H9 (cell line): ENCODE measurements at places on chromosomes 12 and 14. TPM values are rescaled to one million over a fixed set of nuclear protein-coding genes. Genes with fewer than 3 reads are reported as not detected.
A peak's percentile ranks its signal among the peaks of the same experiment; 100 is the strongest.

GRCh38 chr12:126342866-126343265 is 1277.6 kb downstream of the AACS start:
- DNase-seq: no peak
- H3K27ac ChIP-seq: no peak overlapping the region
- H3K4me1 ChIP-seq: no peaks in the 10 kb centered on the region
- H3K27me3 ChIP-seq: no peaks in the 10 kb centered on the region
- H3K36me3 ChIP-seq: no peaks in the 10 kb centered on the region; the same call in 2 of the 3 replicates
- no peak overlapping the region for H3K4me3 ChIP-seq

DNA sequence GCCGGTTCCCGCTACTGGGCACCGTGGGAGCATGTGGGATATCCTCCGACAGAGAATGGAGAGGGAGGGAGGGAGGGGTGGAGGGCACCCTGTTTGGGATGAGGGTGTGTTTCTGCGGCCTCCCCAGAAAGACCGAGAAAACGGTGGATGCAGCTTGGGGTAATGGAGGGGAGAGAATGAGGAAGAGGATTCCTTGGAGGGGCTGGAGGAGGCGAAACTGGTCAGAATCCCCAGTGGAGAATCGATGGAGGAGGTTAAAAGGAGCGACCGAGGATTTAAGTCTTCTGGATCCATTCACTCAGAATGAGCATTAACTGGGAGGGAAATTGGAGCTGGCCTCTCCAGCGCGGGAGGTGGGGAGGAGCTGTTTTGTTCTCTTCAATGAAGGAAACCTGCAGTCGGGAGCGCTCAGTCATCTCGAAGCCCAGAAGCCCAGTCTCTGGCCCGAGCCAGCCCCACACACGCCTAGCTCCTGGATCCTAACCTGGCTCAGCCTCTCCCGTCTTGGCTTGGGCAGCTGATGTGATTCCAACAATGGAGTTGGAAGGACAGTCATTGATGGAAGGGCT is 581 bp downstream of the ARG2 start:
- H3K36me3 ChIP-seq: peaks cover 26% of the 10 kb centered on the region
- H3K27me3 ChIP-seq: no peaks in the 10 kb centered on the region; the same call in 1 of the 2 replicates
- H3K4me3 ChIP-seq: peak overlapping the region; percentile 92
- DNase-seq: peak; percentile 58
- no peaks in the 10 kb centered on the region; the same call in 1 of the 2 replicates for H3K4me1 ChIP-seq
- no peak overlapping the region for H3K27ac ChIP-seq

DNA sequence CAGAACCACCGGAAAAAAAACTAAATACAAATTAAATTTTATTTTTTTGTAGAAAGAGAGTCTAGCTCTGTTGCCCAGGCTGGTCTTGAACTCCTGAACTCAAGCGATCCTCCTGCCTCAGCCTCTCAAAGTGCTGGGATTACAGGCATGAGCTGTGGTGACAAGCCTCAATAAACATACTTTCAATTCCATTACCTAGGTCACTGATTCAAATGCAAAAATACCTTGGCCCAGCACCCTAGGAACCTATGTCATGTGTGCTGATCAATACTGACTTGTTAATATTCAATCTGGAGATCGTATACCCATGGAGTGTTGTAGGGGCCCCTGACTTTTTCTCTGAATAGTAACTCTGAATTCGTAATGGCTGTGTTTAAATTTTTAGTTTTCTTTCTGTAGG is 7.1 kb upstream of the TMEM30B start:
- no peak overlapping the region for H3K27ac ChIP-seq
- H3K27me3 ChIP-seq: no peaks in the 10 kb centered on the region
- H3K4me1 ChIP-seq: no peaks in the 10 kb centered on the region
- no peaks in the 10 kb centered on the region for H3K36me3 ChIP-seq
- no peak overlapping the region for H3K4me3 ChIP-seq
- no peak for DNase-seq

DNA sequence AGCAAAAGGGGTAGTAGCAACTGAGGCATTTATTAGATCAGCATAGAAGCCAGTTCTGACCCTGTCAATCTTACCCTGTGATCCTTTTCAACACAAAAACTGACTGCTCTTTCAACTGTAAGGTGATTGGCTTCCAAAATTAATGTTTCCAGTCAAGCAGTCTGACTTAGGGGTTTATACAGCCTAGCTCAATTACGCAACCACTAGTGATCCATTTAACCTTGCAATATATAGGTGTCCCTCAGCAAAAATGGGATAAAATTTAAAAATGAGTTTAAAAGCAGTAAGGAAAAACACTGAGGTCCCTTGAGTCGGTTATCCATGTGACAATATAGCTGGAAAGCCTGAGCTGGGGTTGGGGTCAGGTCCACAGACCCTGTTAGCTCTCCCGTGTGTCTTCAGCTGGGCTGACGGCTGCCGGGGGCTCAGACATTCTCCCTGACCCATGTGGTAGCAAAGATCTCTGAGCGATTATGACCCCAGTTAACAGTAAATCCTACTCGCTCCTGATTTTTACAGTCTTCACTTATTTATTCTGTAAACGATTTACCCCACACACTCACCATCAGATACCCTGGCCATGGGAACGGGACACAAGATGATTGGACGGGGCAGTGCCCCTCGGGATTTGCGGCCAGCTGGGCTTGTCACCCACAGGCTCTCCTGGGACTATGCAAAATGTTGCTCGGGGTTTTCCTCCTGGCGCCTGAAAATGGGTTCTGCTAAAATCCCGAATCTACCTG is 16.6 kb downstream of the ADGRD1 start:
- H3K27me3 ChIP-seq: no peaks in the 10 kb centered on the region
- DNase-seq: peak; percentile 8
- no peaks in the 10 kb centered on the region for H3K36me3 ChIP-seq
- no peak overlapping the region for H3K4me3 ChIP-seq

- H3K4me1 ChIP-seq: no peaks in the 10 kb centered on the region; the same call in 1 of the 2 replicates
- DNase-seq: no peak
- no peak overlapping the region for H3K4me3 ChIP-seq
- H3K27ac ChIP-seq: no peak overlapping the region
- H3K27me3 ChIP-seq: no peaks in the 10 kb centered on the region
Observed at GRCh38 chr14:22344673-22345072, 244.4 kb downstream of the DAD1 start.

DNA sequence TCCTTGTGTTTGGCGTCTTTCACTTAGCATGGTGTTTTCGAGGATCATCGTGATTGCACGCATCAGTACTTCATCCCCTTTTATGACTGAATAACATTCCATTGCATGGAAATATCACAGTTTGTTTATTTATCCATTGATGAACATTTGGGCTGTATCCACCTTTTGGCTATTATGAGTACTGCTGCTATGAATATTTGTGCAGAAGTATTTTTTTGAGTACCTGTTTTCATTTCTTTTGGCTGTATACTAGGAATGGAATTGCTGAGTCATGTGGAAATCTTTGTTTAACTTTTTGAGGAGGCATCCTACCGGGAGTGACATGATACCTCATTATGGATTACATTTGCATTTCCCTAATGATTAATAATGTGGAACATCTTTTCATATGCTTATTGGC is 66.4 kb downstream of the WNK1 start:
- H3K27ac ChIP-seq: no peak overlapping the region
- DNase-seq: no peak
- H3K36me3 ChIP-seq: peaks cover 52% of the 10 kb centered on the region
- no peaks in the 10 kb centered on the region for H3K27me3 ChIP-seq
- no peaks in the 10 kb centered on the region; the same call in 1 of the 2 replicates for H3K4me1 ChIP-seq

DNA sequence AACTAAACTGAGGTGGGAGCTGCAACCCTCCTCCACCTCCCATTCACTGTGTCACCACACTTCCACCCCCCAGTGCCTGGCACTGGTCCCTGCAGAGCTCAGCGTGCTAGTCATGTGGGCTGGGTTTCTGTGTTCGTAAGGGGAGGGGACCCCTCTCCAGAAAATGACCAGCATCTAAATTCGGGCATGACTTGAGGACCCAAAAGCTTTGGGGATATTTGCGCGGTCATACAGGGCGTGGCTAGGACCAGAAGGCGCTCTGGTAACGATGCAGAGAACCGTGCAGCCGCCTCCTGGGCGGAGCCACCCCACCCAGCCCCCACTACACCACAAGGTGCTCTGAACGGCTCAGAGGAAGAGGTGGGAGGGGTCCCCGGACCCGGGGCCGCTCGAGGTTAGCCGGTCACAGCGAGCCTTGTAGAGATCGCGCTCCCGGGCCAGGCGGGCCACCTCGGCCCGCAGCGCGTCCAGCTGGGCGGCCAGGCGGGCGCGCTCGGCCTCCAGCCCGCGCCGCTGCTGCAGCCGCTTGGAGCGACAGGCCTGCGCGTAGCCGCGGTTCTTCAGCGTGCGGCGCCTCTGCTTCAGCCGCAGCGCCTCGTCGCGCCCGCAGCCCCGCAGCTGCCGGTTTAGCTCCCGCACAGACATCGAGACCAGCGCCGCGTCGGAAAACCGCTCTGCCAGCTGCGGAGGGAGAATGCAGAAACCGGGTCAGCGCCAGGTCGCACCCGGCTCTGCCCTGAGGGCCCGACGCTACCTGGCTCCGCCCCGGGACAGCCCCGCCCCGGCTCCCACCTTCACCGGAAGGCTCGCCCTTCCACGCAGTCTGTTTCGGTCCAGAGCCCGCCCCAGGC is 9.8 kb downstream of the CPNE6 start:
- H3K4me3 ChIP-seq: peak overlapping the region; percentile 74
- H3K27me3 ChIP-seq: no peaks in the 10 kb centered on the region; the same call in 1 of the 2 replicates
- H3K4me1 ChIP-seq: peaks cover 5% of the 10 kb centered on the region; the same call in 1 of the 2 replicates
- DNase-seq: peak; percentile 79
- H3K27ac ChIP-seq: no peak overlapping the region

- H3K4me1 ChIP-seq: no peaks in the 10 kb centered on the region
- no peaks in the 10 kb centered on the region for H3K36me3 ChIP-seq
- no peak overlapping the region for H3K4me3 ChIP-seq
- H3K27me3 ChIP-seq: no peaks in the 10 kb centered on the region
- DNase-seq: no peak
Observed at GRCh38 chr14:31252865-31253264, 45.3 kb upstream of the HECTD1 start.

- no peak overlapping the region for H3K27ac ChIP-seq
- DNase-seq: no peak
- H3K36me3 ChIP-seq: no peaks in the 10 kb centered on the region
Observed at GRCh38 chr12:94769776-94770759, 119.7 kb upstream of the TMCC3 start.

DNA sequence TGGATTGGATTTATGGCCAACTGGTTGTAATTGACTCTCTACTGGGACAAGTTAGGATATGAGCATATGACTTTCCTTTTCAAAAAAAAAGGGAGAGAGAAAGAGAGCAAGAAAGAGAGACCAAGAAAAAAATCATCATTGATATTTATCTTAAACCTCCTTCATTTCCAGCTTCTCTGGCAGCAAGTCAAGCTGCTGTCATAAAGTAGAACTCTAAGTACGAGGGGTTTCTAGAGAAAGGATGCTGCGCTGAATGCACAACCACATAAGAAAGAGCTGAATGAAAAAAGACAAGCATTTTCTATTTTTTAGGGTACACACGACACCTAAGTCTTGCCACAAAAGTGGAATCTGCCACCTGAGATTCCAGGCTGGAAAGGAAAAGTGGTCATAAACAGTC is 182.6 kb downstream of the SLC25A21 start:
- H3K4me1 ChIP-seq: no peaks in the 10 kb centered on the region
- H3K4me3 ChIP-seq: no peak overlapping the region

GRCh38 chr12:19947344-19947743 is 421.0 kb upstream of the PDE3A start:
- H3K4me3 ChIP-seq: no peak overlapping the region
- H3K36me3 ChIP-seq: no peaks in the 10 kb centered on the region
- DNase-seq: no peak
- no peaks in the 10 kb centered on the region for H3K27me3 ChIP-seq
- H3K27ac ChIP-seq: no peak overlapping the region

GRCh38 chr14:103056322-103057027 is 874 bp downstream of the CDC42BPB start:
- peak overlapping the region; percentile 96 for H3K4me3 ChIP-seq
- H3K4me1 ChIP-seq: no peaks in the 10 kb centered on the region; the same call in 1 of the 2 replicates
- peak; percentile 69 for DNase-seq
- H3K27ac ChIP-seq: no peak overlapping the region
- no peaks in the 10 kb centered on the region for H3K27me3 ChIP-seq
- H3K36me3 ChIP-seq: peaks cover 8% of the 10 kb centered on the region

- DNase-seq: no peak
- H3K36me3 ChIP-seq: peaks cover 4% of the 10 kb centered on the region; the same call in 1 of the 2 replicates
- H3K27ac ChIP-seq: no peak overlapping the region
- H3K27me3 ChIP-seq: no peaks in the 10 kb centered on the region; the same call in 1 of the 2 replicates
Observed at GRCh38 chr12:106953352-106954250, 2.1 kb upstream of the TMEM263 start.

GRCh38 chr14:57834961-57835360 is 30.9 kb downstream of the SLC35F4 start:
- no peaks in the 10 kb centered on the region for H3K36me3 ChIP-seq
- H3K27me3 ChIP-seq: no peaks in the 10 kb centered on the region
- H3K27ac ChIP-seq: no peak overlapping the region
- H3K4me3 ChIP-seq: no peak overlapping the region

DNA sequence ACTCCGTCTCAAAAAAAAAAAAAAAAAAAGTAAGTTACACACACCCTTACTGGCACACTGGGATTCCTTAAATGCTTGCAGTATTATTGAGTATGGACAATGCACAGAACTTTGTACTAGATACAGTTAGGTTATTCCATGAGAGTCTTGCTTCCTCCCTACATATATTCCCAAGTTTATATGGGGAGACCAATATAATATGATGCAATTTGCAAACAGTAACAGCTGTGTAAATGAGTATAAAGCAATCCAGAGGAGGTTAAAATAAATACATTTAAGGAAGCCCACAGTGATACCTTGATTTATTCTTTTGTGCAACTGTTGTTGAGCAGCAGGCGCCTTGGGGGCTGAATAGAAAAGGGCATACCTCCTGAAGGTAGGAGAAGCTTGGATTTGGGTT is 26.6 kb downstream of the RASSF3 start:
- no peak overlapping the region for H3K27ac ChIP-seq
- H3K4me3 ChIP-seq: no peak overlapping the region
- no peaks in the 10 kb centered on the region for H3K27me3 ChIP-seq
- no peaks in the 10 kb centered on the region; the same call in 1 of the 2 replicates for H3K4me1 ChIP-seq
- DNase-seq: no peak

The SERPINA10 gene
- not detected in 2 replicates for total RNA-seq

The TMPRSS12 gene
- not detected in 2 replicates for total RNA-seq

DNA sequence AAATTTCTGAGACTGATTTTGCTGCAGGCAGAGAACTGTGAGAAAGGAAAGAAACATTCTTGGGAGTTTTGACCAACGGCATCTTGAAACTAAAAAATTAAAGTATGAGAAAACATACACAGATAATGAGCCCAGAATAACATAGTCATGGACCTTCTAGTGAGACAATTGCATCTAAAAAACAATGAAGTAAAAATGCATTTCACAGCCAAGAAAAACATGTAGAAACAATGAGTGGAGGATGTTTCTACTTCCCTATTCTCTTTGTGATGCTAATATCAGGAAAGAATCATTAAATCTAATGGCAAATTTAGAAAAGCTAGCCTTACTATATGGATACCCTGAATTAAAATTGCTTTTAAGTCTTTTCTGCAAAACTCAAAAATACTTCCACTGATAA is 12.2 kb upstream of the PLEKHG7 start:
- no peak overlapping the region for H3K4me3 ChIP-seq
- H3K4me1 ChIP-seq: no peaks in the 10 kb centered on the region; the same call in 1 of the 2 replicates
